ENCODE measurements at places on chromosomes 3 and 15. TPM values are rescaled to one million over a fixed set of nuclear protein-coding genes. Genes with fewer than 3 reads are reported as not detected.

Gene CLDN16
- total RNA-seq: 0.34 TPM

DNA sequence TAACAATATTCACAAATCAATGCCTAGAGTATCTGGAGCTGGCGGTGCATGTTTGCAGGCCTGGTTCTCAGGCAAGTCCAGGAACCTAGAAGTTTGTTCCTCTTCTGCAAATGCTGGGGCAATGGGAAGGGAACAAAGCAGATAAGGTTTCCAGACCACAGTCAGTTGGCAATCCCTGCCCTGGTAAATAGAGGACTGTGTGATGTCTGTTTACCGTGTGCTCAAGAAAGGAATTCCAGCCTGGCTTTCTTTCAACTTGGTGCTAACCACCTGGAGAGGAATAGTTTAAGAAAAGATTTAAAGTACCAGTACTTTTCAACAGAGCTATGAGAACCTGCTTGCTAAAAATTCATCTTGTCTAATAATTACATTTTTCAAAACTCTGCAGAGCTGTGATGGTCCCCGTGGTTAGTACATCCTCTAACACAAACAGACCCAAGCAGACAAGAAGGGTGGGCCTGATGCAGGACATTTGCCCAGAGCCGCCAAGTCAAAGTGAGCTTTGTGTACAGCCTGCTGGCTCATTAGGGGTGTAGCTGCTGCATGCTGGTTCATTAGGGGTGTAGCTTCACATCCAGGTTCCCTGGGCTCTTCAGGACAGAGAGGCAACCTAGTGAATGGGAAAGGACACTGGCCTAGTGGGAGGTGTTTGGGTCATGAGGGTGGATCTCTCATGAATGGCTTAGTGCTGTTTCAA, 220.5 kb downstream of the SQOR start:
- no peak for DNase-seq

DNA sequence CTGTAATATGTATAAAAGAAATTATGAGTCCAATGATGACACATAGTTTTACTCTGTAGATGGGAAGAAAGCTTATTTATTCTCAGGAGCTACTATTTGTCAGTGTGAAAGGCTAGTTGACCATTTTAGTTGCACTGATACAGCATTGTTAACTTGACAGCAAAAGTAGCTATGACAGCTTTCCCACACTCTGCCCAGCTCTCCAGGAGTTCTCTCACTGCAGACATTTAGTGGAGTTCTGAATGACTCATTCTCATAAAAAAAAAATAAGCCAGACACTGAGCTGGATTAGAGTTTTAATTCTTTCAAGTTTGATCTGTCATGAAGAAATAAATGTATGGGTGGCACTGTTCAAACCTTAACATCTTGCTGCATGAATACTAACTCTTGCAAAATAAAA, 77.2 kb upstream of the CFAP20DC start:
- no peak for DNase-seq

Gene KBTBD13
- total RNA-seq: not detected

GRCh38 chr3:15241341-15241740, 35.3 kb downstream of the CAPN7 start:
- DNase-seq: peak; percentile 68

DNA sequence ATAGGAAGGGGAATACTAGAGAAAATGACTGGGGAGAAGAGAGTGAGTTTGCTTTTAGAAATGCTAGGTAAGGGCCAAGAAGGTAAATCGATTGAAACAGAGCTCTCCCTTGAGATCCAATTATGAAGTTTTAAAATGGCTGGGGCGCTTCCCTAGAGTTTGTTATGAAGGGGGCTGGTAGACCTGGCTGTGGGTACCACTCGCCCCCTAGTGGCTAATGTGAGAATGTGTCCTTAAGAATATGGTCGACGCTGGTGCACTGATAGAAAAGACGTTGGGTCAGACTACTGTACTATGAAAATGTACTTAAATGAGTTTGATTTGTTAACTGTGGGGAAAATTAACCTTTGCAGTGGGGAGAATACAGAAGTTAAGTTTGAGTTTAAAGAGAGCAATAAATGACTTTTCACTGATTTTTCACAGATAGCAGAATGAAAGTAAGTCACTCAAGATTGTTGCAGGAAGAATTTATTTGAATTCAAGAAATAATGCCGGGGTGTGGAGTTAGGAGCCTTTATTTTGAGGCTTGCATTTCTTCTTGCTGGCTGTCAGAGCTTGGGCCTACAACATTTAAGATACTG, 9.2 kb downstream of the TMPRSS7 start:
- DNase-seq: peak; percentile 82

Data from dermis blood vessel endothelial cell (primary cell).